ENCODE measurements at places on chromosomes 1 and 21. TPM values are rescaled to one million over a fixed set of nuclear protein-coding genes. Genes with fewer than 3 reads are reported as not detected.

DNA sequence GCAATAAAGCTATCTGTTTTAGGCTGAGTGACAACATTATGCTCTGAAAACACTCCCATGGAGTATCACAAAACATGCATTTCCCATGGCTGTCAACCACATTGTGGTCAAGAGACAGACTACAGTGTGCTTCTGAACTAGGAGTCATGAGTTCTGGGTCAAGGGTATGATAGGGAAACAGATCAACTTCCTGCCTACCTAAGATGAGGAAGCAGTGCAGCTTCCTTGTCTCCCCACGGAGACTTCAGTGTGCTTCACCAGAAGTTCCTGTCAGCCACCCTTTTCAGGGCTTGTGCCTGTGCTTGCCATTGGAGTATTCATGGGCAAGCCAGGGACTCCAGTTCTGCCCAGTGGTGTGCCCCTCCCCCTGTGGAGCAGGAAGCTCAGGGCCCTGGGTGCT lies 19.9 kb downstream of the LCE3E start:
- DNase-seq: no peak

The MROH7 gene
- total RNA-seq: not detected

The CFAP57 gene
- total RNA-seq: not detected

The PLPPR4 gene
- not detected for total RNA-seq

The CD1B gene
- not detected for total RNA-seq

Measured in CD4-positive, CD25-positive, alpha-beta regulatory T cell (primary cell).